ENCODE measurements at places on chromosomes 1 and 21.

- DNase-seq, result no peak
These were observed 61.2 kb downstream of the NRIP1 start for GRCh38 chr21:15003463-15004135.

DNA sequence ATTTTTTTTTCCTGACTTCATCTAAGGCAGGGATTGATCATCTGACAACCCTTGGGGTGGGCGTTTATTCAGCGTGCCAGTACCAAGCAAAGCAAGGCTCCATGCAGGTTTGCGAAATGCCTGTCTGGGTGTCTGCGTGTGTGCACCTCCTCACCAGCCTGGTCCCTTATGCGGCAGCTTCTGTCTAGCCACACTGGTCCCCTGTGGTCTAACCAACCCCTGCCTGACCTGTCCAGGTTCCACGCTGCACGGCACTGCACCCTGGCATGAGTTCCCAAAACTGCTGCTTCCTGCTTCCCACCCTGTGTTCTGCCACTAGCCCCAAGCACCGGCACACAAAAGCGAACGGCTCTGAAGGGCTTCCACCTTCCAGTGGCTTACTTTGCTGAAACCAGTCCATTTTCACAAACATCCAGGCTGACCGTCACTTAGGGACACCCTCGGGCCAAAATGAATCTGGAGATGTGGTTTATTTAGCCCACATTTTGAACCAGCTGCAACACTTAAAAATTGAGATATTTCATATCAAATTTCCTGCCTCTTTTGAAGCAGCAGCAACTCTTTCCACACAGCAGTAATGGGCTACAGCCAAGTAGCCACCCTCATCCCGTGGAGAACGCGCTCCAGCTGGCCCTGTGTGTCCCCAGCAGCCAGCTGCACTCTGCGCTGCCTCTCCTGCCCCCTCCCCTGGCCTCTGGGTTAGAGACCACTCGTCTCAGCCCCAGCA lies 55.7 kb downstream of the HLCS start:
- no peak for DNase-seq

DNA sequence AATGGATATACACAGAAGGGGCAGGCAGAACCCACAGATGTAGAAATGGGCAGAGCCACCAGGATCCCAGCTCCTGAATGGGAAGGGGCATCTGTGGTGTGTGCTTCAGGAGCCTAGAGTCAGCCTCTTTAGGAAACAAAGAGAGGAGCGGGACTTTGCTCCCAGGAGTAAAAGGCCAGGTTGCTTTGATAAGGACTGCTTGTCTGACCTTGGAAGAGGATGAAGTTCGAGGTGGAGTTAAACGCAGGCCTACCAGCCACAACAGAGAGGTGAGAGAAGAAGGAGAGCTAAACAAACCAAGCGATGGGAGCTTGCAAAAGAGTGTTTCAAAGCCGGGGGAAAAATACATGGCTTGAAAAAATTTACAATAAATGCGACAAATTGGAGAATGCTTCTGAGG lies 49.9 kb upstream of the TMPRSS2 start:
- no peak for DNase-seq

- DNase-seq, result no peak
These were observed 1.0 kb downstream of the GATAD2B start for GRCh38 chr1:153921803-153922075.

- no peak for DNase-seq
These were observed 746.9 kb upstream of the ADGRL2 start for GRCh38 chr1:81053826-81054225.

- no peak for DNase-seq
These were observed 279.0 kb downstream of the MATN1 start for GRCh38 chr1:30444401-30444800.

GRCh38 chr1:44609412-44609767 lies 64.9 kb downstream of the TMEM53 start:
- no peak for DNase-seq

Data from stimulated activated CD4-positive, alpha-beta T cell treated with anti-CD3 and anti-CD28 coated beads, TNF-alpha, amount 100 ng/mL, for 1 hour (primary cell).